ENCODE measurements at places on chromosomes 12 and 14.
A peak's percentile ranks its signal among the peaks of the same experiment; 100 is the strongest.

DNA sequence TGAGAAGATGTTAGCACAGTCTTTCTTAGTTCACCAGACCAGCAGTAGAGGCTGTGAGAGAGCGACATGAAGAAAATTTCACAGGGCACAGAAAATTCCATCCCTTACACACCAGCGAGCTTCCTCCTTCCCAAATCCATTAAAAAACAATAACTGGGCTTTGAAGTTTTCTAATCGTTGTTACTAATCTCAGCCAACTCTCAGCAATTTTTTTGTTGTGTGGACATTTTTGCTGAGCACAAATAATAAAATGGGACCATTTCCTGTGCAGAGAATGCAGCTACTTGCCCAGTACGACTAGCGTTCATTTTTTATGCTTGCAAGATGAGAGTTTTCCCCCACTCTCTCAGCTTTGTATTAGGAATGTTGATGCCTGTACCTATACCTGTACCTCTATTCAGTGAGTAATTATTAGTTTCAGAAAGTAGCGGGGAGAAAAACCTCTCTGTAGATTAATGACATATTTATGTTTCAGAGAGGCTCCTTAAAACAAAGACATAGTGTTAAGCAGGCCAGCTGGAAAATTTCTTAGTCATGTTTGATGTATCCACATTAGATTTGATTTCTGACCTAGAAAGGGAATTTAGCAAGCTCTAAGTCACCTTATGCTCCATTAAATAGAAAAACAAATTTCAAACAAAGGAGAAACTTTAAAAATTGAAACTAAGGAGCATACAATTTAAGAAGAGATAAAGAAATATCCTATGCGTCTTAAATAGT lies 146.5 kb downstream of the SRGAP1 start:
- no peak for DNase-seq

GRCh38 chr14:71261206-71261605 lies 353.9 kb downstream of the PCNX1 start:
- no peak for DNase-seq

- peak; percentile 24 for DNase-seq
These were observed 785 bp downstream of the MLEC start for GRCh38 chr12:120687578-120688289.

DNA sequence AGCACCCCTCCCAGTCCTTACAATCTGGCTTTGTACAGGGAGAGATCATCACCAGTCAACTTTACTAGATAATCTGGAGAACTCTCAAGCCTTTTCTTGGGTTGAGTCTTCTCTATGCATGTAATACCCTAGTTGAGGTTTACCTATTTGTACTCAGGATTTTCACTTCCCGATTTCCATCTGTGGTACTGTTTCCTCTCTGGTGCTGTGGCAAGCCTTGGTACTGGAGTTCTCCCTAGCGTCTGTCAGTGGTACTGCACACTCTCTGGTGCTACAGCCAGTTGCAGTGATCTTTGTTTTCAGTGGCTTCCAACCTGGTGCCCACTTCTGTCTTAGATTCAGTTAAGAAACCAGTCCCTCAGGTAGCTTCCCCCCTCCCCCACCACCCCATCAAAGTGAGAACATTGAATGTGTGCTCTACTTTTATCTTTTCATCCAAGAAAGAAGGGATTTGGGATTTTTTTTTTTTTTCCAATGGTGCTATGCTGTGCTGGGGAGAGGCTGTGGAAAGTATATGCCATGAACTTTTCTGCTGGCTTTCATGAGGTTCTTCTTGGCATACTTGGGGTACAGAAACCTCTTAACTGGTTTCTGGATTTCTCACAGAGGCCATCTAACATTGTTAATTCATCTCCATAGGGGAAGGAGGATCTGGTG lies 69.4 kb upstream of the EVL start:
- DNase-seq = peak; percentile 33

DNA sequence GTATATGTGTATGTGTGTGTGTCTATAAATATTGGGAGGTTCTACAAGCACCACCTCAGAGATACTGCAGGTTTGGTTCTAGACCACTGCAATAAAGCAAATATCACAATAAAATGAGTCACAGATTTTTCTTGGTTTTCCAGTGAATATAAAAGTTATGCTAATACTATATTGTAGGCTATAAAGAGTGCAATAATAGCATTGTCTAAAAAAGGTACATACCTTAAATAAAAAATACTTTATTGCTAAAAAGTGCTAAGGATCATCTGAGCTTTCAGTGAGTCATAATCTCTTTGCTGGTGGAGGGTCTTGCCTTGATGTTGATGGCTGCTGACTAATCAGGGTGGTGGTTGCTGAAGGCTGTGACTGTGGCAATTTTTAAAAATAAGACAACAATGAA lies 111.1 kb downstream of the VEZT start:
- no peak for DNase-seq
